Fibroblast of mammary gland (primary cell): ENCODE measurements at places on chromosomes 2 and 18.

DNA sequence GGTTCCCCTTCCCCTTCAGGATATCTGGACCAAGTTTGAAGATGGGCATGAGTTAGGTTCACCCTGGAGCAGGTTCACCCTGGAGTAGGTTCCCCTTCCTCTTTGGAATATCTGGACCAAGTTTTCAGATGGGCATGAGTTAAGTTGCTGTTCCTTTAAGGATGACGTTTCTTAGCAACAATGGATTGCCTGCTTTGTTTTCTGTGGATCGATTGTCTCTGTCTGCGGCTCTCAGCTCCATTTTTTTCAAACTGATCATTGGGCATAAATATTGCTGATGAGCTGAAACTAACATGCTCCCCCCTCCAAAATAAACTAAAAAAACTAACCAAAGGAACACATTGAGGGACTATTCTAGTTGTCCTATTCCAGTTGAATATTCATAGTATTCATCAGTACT lies 149.5 kb downstream of the SPP2 start:
- no peak for DNase-seq

DNA sequence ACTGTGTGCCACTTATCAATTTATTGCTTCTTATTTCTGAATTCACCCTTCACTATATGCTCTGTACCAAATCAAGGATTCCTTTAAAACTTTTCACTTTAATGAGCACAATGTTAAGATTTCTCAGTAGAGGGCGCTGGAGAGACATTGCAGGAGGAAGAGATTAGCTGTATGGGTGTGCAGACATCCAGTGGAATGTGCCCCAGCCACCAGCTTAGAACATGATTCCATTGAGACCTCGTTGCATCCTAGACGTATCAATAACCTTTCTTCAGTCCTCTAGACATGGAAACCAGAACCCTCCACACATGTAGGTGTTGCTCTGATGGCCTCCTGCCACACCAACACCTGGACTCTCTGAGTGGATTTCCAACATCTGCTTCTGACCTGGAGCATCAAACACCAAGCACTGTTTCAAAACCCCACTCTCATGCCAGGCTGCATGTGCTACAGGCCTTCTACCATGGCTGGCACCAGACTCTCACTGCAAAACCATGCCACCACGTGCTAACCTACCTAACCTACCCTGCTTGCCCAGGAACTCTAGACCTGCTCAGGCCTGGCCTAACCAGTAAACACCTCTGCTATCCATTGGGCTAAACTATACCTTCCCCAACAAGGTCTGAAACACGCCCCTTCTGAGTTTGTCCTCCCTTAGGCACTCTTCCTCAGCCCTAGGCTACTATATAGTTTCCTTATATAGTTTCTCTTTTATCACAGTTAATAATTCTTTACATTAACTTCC lies 633.2 kb upstream of the PKDCC start:
- peak; percentile 48 for DNase-seq

DNA sequence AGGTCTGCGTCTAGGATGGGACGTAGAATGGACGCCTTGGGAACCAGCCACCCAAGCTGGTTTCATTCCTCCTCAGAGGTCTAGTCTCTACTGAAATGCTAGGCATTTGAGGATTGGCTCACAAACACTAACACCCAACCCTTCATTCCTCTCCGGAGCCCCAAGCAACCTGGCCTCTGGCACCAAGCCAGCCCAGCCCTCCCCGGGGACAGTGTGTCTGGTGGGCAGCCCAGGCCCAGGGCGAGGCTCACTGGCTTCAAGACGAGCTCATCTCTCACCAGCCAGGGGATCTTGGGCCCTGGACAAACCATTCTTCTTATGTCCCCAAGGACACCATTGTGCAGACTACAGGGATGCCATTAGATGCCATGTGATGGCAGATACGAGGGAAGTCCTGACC lies 182.5 kb downstream of the CTIF start:
- no peak for DNase-seq

GRCh38 chr2:172442072-172442895 lies 14.9 kb downstream of the ITGA6 start:
- DNase-seq: peak; percentile 90

GRCh38 chr2:231370429-231370748 lies 25.1 kb upstream of the B3GNT7 start:
- DNase-seq: no peak

DNA sequence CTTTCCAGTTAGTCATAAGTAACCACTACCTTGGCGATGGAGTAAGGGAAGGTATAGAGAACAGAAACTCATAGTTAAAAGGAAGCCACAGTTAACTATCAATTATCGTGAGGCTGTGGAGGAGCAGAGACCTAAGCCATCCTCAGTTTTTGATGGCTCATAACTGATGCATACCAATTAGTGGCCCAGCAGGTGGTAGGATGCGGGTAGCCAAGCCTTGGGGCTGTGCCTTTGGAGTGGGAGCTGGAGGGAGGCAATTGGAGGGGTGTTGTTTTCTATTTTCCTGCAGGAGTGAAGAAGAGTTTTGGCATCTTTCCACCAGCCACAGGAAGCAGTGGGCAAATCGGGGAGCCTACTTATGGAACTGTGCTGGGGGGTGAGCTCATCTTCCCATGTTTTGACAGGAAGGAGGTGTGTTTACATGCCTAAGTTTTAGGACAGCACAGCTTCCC lies 194.8 kb downstream of the TPGS2 start:
- DNase-seq: no peak

GRCh38 chr2:104889291-104889959 lies 35.5 kb downstream of the POU3F3 start:
- no peak for DNase-seq

DNA sequence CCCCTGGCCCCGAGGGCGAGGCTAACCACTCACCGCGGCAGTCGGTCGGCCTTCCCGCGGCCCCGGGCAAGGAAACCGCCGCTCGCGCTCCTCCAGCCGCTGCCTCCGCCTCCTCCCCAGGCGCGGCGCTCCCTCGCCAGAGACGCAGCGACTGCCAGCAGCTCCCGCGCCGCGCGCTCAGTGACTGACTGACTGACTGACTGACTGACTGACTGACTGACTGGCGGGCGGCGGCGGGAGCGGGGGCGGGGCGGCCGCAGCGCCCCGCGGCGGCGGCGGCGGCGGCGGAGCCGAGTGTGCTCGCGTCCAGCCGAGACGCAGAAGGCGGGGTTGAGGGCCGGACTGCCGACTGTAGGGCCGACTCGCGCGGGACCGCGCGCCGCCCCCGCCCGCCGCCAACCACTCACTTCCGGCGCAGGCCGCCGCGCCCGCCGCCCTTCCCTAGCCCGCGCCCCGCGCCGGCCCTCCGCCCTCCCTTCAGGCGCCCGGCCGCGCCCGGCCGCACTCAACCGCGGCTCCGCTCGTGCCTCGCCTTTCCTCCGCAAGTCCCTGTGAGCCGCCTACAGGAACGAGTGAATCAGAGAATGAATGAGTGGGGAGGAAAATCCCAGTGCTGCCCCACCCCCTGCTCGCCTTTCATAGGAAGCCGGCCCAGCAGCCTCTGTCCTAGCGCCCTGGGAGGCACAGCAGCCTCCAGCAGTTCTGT lies at the start of gene RAPH1:
Gene RAPH1 (minus strand): TSS at position 224 of the 706 bp plus-strand sequence. CDS start 39,948 bp downstream, outside the sequence.
- peak; percentile 89 for DNase-seq

- no peak for DNase-seq
These were observed 218.8 kb upstream of the APCDD1 start for GRCh38 chr18:10235661-10235952.

DNA sequence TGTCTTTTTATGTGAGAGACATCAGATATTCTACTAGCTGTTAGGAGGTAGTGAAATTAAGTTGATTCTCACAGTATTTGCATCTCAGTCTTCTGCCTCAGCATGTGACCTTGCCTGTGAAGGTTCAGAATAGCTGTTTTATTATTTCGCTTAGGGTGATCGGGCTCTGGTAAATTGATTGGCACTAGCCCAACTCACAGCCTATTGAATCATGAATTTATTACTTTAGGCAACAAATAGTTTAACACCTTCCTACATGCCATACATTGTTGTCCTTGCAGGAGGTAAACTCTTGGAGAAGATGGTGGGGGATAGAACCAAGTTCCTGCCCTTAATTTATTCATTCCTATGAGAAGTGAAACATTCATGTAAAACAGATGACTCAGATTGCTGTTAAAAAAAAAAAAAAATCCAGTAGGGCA lies 101.9 kb downstream of the GPD2 start:
- peak; percentile 29 for DNase-seq

DNA sequence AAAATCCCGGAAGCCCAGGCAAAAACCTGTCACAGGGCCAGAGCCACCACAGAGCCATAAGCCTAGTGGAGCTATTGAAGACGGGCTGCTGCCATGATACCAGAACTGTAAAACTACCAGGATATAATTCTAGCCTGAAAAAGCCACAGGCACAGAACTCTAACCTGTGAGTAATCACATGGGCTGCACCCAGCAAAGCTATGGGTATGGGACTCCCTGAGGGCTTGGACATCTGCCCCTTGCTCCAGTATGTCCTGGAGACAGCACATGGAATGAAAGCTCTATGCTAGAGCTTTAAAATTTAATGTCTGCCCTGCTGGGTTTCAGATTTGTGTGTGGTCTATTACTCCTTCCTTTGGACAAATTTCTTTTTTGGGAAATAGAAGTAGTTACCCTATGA lies 2183.6 kb upstream of the CELF4 start:
- DNase-seq: no peak

DNA sequence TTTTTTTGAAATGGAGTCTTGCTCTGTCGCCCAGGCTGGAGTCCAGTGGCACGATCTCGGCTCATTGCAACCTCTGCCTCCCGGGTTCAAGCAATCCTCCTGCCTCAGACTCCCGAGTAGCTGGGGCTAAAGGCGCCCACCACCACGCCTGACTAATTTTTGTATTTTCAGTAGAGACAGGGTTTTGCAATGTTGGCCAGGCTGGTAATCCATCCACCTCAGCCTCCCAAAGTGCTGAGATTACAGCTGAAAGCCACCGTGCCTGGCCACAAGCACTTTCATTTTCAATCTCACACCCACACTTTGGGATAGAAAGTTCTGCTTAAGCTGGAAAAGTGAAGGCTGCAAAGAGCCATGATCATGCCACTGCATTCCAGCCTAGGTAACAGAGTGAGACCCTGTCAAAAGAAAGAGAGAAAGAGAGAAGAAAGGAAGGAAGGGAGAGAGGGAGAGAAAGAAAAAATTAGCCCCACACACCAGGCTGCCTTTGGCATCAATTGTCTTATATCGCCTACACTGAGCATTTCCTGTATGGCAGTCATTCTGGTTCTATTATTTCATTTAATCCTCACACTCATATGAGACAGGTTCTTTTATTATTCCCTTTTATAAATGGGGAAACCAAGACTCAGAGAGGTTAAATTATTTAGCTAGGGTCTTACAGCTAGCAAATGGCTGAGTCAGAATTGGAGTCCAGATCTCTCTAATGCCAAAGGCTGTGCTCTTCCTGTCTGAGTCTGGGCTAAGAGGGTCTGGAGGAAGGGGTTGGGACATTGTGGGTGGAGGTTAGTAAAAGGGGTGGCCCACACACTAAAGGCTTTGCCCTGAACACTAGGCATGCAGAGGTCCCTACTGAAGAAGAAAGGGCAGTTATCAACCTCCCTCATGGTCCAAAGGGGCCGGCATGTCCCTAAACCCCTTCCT lies 37.9 kb upstream of the PKDCC start:
- peak; percentile 19 for DNase-seq

GRCh38 chr18:67766930-67767329 lies 250.4 kb upstream of the DSEL start:
- peak; percentile 97 for DNase-seq

DNA sequence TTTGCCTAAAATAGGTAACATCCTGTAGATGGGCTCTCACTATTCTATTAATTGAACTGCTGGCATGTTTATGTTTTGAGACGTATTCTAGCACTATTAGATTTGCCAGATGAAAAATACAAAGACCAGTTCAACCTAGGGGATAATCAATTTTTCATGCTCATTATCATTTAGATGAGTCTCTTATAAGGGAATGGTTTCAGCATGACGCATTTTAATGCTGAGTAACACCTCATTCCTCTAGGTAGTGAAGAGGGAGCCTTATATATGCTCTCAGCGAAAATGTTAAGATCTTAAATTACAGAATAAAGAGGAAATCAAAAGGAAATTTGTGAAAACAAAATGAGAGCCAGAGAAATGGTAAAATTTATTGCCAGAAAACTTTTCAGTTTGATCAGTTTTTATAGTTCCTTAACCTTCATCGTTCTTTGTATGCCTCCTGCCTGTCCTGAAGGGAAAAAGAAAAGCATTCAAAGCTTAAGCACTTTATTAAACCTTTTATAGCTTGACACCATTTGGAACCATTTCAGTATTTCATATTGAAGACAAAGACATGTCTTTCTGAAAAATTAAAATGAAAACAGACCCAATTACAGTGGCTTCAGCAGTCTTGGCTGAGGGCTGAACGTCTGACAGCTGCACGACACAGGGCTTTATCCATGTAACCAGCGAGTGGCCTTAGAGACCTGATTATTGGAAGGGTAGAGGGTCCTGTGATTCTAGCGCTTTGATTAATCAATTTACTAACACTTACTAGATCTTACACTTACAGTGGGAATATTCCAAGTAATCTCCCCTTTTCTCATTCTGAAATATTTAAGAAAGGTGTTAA lies 112.8 kb downstream of the ADCYAP1 start:
- DNase-seq: no peak

GRCh38 chr2:46983065-46983801 lies 67.6 kb upstream of the MCFD2 start:
- DNase-seq: peak; percentile 74

DNA sequence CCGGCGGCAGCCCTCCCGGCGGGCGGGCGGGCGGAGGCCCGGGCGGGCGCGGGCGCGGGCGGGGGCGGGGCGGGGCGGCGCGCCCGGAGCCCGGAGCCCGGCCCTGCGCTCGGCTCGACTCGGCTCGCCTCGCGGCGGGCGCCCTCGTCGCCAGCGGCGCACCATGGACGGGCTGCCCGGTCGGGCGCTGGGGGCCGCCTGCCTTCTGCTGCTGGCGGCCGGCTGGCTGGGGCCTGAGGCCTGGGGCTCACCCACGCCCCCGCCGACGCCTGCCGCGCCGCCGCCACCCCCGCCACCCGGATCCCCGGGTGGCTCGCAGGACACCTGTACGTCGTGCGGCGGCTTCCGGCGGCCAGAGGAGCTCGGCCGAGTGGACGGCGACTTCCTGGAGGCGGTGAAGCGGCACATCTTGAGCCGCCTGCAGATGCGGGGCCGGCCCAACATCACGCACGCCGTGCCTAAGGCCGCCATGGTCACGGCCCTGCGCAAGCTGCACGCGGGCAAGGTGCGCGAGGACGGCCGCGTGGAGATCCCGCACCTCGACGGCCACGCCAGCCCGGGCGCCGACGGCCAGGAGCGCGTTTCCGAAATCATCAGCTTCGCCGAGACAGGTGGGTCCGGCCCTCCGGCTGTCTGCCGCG lies at the start of gene INHBB:
Gene INHBB (plus strand): TSS at position 111 of the 641 bp plus-strand sequence. CDS start 53 bp downstream, at position 164.
- DNase-seq: no peak

DNA sequence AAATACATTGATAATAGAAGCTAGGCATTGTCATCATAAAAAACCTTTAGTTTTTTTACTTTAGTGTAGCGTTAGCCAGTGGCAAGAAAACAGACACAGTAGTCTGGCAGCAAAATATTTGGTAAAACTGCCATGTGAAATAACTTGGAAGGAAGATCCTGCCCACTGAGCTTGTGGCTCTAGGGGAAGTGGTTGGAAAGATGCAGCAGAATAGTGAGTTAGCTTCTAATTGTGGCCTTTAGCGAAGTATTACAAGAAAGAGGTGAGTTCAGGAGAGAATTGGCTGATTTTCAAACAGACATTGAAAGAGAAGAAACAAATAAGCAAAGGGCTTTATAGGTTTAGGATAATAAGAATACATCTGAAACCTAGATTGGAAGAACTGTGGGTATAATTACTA lies 1887.8 kb upstream of the CELF4 start:
- no peak for DNase-seq
